ENCODE measurements at places on chromosomes 2 and 18.
A peak's percentile ranks its signal among the peaks of the same experiment; 100 is the strongest.

GRCh38 chr2:6392966-6393365 is 472.7 kb downstream of the CMPK2 start:
- no peak for DNase-seq

GRCh38 chr18:77105028-77105427 is 27.6 kb downstream of the MBP start:
- DNase-seq, result no peak

- no peak for DNase-seq
These were observed 233.2 kb upstream of the SMAD7 start for GRCh38 chr18:49183921-49184320.

DNA sequence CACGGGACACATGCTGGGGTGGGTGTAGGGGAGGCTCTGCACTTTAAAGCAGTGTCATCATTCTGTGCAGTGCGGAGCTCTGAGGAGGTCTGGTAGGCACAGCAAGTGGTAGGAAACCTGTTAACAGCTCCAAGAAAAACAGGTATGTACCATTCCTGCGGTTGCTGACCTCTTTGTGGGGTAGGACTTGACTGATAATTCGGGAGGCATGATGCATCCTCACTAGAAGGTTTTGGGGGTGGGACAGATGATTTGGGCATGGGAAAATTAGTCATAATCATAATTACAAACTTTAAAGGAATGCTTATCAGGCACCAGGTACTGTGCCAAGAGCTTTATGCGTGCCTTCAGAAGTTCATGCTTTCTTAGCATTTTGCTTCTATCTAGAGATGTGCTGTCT is 9.7 kb downstream of the DOK1 start:
- DNase-seq, result no peak

GRCh38 chr2:2015646-2016045 is 271.3 kb upstream of the PXDN start:
- no peak for DNase-seq

DNA sequence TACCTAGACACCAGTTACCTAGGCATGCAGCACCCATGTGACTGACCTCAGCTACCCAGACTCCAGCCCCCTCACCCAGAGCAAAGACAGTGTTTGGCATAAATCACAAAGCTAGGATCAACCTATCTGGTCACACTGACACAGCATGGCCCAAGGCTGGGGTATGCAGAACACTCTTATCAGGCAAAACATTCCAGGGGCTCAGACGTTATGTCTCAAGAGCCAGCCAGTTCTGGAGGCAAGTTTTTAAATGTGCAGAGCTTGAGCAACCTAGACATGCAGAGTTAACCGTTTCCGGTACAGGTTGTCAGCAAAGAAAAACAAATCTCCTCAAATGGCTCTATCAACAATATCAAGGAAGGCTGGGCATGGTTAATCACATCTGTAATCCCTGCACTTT is 92.8 kb downstream of the AP1S3 start:
- no peak for DNase-seq

DNA sequence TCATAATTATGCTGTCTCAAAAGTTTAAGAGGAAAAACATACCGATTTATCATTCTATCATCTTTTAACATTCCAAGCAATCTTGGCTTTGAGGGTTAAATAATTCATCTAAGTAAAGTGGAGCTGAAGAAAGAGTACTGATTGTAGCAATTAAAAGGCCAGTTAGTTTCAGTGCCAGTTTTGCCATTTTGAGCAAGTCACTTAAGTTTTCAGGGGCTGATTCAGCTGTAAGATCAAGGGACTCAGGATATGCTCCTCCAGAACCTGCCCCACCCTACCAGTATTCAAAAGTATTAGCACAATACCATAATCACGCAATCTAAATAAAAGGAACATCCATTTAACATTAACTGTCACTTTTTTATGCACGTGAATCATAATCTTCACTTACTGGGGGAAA is 1.9 kb downstream of the SS18 start:
- DNase-seq, result no peak

DNA sequence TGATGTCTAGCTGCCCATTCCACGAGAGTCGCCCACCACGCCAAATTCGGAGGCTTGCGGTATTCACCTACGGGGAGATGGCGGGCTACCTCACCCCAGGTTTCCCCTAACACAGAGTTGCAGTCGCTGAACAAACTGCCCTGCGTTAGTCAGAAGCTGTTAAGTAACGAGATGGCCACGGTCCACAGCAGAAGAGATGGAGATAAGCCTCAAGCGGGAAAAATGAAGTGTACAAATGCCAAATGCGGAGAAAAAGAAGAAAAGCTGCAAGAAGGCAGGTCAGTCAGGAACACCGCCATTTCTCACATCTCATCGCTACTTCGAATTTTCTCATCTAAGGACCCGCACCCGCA is 425 bp downstream of the ASB3 start:
- DNase-seq, result no peak

- DNase-seq, result peak; percentile 75
These were observed 5.5 kb downstream of the IHH start for GRCh38 chr2:219054956-219055903.

- no peak for DNase-seq
These were observed 330.4 kb downstream of the LPIN1 start for GRCh38 chr2:12076810-12077209.

DNA sequence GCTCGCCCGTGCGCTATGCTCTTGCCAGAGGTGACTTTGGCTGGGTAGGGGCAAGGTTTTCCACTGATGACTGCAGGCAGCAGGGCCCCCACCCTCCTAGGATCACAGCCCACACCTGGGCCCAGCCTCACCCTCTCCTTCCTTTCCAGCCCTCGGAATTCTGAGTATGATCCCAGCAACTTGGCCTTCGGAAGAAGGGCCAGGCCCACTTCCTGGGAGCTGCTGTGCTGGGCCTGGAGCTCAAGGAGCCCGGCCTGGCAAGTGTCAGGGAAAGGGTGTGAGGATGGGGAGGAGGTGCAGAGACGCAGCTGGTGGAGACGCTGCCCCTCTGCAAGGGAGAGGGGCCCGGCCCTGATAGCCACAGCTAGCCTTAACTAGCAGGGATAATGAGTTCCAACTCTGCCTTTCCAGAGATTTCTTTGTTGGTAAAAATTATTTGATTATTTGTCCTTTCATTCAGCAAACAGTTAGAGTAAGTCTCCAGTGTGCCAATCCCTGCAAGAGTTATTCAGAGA is 1.7 kb upstream of the CNDP1 start:
- no peak for DNase-seq

DNA sequence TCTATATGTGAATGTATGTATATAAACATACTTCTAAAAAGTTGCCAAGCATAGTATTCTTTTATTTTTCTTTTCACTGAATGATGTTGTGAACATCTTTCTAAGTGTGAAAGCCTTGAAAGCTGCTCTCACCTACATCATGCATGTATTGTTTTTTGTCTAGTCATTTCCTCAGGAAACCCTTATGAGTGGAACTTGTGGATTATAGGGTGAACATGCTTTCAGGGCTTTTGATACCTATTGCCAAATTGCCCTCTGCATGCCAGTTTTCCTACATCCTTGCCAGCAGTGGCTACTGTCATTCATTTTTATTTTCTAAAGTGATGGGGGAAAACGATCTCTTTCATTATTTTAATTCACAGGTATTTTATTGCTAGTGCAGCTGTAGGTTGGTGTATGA is 78.3 kb downstream of the ADAM23 start:
- DNase-seq, result no peak

GRCh38 chr18:56391931-56392590 is 246.3 kb downstream of the TXNL1 start:
- no peak for DNase-seq

- no peak for DNase-seq
These were observed 6.5 kb upstream of the MTERF4 start for GRCh38 chr2:241108271-241109209.

DNA sequence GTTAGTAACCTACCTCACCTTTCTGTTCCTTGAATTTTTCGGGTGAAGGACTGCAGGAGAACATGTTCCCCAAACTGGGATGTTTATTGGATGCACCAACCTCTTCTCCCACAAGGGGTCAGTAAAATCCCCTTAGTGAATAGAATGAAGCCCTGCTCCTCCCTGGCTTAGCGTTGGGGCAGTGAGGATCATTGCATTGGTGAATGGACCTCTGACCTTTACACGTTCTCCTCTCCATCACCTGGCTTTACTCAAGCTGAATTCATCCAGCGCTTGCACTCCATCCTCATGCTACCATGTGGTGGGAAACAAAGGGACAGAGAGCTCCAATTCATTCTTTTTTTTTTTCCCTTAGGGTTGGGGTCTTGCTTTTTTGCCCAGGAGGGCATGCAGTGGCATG is 157.2 kb downstream of the MIB1 start:
- no peak for DNase-seq

GRCh38 chr2:60555783-60556139 is 2.3 kb upstream of the BCL11A start:
- DNase-seq, result no peak

- DNase-seq, result no peak
These were observed 250 bp upstream of the CHST10 start for GRCh38 chr2:100417711-100418124.

DNA sequence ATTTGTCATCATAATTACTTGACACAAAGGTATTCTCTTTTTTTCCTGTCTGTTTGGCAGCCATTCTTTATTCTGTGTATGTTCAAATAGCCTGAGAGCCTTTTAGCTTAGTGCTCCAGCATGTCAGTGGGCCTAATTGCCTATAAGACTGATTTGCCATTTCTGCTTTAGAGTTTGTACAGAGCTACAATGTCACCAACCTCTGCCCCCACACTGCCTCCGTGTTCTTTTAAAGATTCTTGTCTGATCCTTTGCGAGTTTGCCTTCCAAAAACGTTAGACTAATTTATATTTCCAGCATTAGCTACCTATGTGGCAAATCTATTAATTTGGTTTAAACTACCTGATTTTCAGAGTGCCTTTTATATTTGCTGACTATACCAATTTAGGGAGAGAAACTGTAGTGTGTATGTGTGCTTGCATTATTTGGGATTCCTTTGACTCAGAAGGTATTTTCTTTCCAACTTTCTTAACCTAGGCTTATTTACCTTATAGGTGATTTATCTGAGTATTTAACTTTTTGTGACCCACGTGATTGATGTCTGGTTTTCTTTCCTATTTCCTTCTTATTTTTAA is 70.8 kb downstream of the FAM117B start:
- DNase-seq, result no peak

- DNase-seq, result peak; percentile 65
These were observed 77.7 kb upstream of the APCDD1 start for GRCh38 chr18:10376731-10377130.

DNA sequence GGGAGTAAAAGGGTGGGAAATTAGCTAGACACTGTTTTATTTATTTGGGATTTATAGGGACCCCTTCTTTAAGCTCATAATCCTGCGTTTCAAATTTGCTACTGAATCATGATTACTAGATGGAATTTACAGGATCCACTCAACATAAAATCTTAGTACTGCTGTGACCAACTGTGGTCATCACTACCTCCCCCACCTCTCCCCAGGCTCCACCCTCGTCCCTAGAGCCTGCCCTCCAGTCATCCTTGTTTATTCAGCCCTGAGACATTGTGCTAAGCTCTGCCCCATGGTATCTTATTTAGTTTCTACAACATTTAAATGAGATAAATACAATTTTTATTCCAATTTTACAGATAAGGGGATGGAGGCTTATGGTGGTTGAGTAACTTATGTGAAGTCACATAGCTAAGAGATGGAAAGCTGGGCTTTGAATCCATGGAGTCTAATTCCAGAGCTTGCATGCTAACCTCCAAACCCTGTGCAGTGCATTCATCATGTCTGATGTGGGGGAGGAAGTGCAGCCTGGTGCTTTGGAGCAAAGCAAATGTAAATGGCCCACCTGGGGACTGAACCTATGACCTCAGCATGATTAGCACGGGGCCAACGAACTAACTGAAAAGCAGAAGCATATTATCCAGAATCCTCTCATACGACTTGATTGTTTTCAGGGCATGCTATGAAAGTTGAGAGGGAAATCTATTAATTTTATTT is 502.4 kb downstream of the TMEM182 start:
- DNase-seq, result no peak

DNA sequence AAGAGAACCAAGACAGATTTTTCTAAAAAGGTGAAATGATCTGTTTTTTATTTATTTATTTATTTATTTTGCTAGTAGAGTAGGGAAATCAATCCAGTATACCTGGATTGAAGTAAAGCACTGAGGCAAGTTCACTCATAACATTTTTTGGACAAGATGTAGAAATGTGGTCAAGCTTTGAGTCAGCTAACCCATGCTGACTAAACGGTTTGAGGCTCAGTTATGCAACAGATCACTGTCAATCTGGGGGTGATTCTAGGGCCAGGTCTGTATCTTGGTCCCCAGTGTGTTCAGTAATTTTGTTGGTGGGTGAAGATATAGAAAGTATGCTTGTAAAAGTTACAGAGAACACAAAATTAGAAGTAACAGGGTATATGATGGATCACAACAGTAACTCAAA is 60.2 kb downstream of the RMDN2 start:
- DNase-seq, result no peak

GRCh38 chr2:240269886-240270285 is 129.4 kb upstream of the OTOS start:
- DNase-seq, result no peak

Measured in left lung (tissue), 14 donors.